ENCODE measurements at places on chromosomes 2 and 18.

DNA sequence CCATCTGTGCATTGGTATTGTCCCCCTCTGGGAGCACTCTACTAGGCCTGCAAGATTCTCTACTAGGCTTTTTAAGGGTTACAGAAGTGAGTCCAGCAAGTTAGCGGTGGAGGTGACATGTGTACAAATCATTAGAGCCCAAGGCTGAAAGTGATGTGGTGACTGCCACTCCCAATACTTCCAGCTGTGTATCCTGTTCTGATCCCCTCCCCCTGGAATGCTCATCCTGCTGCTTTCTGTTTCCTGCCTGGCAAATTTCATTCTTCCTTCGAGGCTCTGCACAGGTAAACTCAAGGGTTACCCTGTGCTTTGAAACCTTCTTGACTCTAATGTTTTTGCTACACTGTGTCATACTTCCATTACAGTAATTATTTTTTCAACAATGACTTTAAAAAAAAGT, 258.5 kb upstream of the REV1 start:
- no peak for DNase-seq

DNA sequence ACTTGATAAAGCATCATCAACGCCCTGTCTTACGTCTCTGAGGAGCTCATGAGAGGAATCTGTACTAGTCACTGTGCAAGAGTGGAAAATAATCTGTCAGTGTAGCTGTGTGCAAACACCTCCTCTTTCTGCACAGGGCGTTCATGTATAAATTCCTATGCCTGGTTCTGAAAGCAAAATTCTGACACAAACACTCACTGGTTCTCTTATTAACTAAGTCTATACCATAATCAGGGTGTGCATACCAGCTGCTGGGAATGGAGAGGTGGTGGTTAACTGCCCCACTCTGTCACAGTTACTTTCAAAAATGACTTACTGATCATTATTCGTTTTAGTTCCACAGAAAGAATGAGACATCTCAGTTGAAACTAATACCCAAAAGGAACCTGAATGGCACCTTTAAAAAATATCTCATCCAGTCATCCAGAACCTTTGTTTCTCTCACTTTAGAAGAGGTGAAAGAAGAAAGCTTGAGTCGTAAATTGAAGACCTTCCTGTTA, 35.7 kb downstream of the STK39 start:
- DNase-seq, result no peak

DNA sequence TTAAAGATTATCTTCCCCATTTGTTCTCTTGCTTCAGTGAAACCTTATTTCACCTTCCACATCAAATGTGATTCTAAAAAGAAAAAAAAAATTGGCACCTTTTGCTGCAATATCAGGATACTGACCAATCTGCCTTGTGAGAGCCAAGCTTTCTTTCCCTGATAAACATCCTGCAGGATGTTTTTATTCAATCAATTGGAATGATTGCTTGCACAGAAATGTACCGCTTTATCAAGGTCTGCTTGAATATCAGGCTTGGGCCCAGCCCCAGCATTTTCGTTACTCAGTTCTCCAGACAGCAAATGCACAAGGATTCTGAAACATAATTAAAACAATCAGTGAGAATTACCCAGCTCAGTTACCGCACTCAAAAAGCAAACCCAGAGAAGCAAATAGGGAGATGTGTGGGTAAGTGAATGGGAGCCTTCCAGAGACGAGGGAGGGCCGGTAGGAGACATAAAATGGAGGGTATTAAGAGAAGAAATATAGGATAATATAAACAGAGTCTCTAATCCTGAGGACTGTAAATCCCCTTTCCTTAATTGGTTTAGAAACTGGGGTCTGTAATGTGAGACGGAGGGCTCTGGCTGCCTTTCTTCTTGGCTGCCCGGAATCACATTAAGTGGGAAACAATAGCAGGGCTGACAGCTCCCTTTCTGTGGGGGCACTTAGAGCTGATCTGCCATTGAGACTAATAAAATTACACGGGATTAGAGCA, 291.8 kb downstream of the ICOS start:
- peak; percentile 97 for DNase-seq

GRCh38 chr18:3689091-3689490, 239.1 kb downstream of the TGIF1 start:
- no peak for DNase-seq

DNA sequence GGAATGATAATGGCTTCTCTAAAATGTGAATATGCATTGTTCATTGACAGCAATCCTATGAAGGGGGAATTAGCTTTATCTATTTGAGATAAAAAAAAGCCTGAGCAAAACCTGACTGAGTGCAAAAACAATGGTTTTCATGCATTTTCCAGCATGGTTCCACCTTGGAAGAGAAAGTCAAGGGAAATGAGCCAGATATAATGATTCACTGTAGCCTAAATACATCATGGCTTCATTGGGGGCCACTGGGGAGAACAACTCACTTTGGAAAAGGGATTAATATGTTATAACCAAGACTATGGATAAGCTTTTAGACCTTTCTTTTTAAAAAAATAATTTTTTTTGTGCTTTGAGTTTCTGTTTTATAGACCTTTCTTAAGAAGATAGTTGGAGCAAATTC, 679.7 kb downstream of the NYAP2 start:
- DNase-seq, result no peak

DNA sequence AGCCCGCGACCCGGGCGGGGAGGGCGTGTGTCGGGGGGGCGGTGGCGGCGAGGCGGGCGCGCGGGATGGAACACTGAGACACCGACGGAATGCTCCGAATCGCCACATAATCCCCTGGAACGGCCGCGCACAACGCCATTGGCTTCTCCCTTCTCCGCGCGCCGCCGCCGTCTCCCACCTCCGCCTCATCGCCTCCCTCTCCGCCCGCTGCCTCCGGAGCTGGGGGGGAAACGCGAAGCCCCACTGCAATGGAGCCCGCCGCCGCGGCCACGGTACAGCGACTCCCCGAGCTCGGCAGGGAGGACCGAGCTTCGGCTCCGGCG, at the start of gene PHLPP1:
Gene PHLPP1 (plus strand): TSS at position 106 of the 323 bp plus-strand sequence. CDS start 143 bp downstream, at position 249.
- DNase-seq, result no peak

GRCh38 chr18:35778850-35779627, 193.4 kb upstream of the RMP24 start:
- DNase-seq, result no peak

DNA sequence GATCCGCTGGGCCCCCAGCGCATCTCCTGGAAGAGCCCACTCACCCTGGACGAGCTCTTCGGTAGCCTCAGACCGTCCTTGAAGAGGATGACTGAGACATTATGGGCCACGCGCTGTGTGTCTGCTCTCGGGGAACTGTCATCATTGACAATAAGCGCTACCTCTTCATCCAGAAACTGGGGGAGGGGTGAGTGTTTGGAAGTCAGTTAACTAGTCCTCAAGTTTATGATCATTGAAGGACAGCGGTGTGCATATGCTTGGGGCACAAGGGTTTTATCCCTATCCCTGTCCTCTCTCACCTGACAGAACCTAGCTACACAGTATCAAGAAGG, 586 bp downstream of the STK16 start:
- no peak for DNase-seq

DNA sequence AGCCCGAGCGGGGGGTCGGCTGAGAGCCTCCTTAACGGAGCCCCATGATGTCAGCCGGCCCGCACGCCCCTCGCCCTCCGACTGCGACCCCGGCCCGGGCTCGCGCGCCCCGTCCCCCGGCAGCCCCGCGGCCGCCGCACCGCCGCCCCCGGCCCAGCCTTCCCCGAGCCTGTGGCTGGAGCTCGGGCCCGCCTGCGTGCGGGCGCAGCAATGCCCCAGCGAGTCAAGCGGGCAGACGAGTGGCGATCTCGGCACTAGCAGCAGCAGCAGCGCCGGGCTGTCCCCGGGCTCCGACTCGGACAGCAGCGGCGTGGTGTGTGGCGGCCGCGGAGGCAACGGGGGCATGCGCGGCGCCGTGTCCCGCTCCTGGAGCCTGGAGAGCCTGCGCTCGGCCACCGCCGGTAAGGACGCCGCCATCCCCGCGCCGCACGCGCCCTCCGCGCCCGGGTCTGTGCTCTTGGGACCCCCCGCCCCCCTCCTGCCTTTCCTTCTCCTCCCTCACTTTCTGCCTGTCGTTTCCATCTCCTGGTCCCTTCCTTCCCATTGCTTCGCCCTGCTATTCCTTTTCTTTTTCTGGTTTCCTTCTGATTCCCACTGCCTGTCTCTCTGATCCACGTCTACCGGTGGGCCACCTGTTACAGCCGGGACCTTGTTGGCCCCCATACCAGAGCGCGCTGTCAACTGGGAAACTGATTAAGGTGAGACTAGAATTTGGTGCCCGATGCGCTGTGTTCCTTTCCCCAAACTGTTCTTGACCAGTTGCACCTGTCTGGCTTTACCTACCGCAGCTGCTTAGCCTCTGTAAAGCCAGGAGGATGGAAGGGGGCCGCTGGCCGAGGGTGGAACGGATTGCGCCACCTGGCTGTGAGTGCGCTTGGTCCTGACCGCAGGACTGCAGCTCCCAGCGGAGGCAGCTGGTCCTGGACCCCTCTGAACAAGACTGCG, 127.4 kb downstream of the ARHGEF4 start:
- DNase-seq, result no peak

Measured in NCI-H524 (cell line).